ENCODE measurements at places on chromosomes 2 and 18.

DNA sequence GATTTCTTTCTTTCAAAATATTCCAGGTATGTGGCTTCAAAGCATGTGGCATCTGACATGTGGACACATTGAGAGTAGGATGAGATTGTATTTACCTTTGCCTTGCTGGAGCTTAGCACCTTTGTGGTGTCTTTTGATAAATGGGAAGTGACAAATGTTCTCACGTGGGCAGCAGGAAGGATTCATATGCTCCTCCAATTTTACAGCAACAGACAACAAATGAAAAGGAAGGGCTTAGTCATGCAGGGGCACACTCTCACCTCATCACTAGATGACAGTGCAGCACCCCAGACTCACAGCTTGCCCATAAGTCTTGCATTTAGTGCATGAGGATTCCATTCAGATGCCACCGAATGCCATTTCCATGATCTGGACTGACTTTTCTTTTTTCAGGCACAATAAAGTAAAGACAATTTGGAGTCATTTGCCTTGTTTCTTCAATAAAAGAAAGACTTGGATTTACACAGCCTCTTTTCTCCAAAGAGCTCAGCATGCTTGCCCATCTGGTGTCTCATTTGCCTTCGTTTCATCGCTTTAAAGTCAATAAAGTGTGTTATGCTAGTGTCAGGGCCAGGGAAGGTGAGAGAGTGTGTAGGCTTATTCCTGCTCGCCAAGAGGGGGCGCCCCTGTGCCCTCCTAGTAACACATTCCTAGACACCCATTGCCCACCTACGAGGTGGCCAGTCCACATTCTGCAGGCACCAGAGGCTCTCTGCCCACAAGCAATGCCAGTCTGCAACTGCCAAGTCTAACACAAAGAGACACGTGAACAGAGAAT lies 39.6 kb upstream of the DAPL1 start:
- DNase-seq: no peak

- no peak for DNase-seq
Observed at GRCh38 chr18:73458186-73458964, 590.6 kb upstream of the NETO1 start.

GRCh38 chr18:31610286-31611205 lies 18.9 kb downstream of the TTR start:
- peak; percentile 24 for DNase-seq

GRCh38 chr2:127637236-127637630 lies 8.7 kb upstream of the GPR17 start:
- no peak for DNase-seq

DNA sequence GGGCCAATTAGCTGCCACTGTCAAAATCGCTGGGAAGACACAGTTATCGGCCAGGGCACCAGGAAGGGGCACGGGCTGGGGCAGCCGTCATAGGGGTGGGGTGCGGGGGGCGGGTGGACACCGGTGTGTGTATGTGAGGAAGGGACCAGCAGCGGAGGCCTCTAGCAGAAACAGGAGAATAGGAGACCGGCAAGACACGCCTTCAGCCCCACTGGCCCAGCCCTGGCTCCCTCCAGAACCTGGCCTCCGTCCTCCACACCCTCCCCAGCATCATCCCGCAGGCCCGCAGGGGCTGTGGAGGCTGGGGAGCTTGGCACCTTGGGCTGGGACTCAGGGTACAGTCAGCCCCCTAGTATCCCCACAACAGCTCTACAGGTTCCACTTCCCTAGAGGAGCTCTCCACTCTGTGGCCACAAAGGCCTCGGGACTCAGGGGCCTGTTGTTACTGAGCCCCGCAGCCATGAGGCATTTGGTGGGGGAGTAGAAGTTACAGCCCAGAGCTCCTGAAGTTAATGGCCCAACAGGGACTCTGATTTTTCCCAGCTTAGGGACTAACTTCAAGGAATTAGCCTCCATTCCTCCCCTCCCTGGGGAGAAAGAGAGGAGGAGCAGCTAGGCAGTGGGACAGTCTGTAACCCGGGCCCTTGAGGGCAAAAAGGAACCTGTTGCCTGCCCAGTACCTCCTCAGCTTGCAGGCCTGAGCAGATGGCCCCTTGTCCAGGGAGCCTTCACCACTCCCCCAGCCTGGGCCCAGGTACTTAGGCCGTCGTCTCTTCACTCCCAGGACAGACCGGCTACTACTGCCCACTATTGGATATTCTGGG lies 19.9 kb downstream of the SH2D6 start:
- peak; percentile 31 for DNase-seq

- no peak for DNase-seq
Observed at GRCh38 chr2:204775766-204776165, 230.5 kb downstream of the PARD3B start.

GRCh38 chr2:12688091-12688490 lies 28.6 kb upstream of the TRIB2 start:
- DNase-seq: no peak

GRCh38 chr2:196284866-196285557 lies 113.6 kb upstream of the STK17B start:
- no peak for DNase-seq

- DNase-seq: no peak
Observed at GRCh38 chr18:9353596-9353995, 19.0 kb downstream of the TWSG1 start.

DNA sequence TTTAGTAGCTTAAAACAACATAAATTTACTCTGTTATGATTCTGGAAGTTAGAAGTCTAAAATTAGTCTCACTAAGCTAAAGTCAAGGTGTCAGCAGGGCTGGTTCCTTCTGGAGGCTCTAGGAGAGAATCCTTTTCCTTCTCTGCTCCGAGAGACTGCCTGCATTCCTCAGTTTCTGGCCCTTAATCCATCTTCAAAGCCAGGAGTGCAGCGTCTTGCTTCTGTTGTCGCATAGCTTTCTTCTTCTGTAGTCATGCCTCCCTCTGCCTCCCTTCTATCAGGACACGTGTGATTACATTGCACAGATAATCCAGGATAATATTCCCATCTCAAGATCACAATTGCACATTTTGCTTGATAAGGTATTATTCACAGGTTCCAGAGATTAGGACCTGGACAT lies 35.1 kb downstream of the DAPL1 start:
- no peak for DNase-seq

DNA sequence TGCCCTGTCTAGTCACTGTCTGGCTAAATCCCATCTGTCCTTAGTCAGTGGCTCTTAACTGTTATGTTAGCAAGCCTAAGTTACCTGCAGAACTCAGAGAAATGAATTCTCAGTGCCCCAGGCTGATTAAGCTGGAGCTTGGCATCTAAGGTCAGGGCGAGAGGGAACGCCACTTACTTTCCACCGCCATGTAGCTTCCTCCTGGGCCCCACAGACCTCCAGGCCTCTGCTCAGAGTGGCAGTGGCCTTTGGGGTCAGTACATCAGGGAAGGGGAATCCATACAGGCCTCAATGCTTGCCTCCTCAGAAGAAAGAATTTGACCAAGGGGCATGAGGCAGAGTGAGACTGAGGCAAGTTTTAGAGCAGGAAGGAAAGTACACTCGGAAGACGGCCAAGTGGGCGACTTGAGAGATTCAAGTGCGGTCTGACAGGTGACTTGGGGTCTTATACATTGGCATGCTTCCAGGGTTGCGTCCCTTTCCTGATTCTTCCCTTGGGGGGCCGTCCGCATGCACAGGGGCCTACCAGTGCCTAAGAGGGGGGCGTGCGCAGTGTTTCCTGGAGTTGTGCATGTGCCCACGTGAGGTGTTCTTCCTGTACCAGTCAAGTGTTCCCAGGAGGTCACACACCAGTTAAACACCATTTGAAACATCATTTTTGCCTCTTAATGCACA lies 64.1 kb downstream of the EMILIN2 start:
- no peak for DNase-seq

DNA sequence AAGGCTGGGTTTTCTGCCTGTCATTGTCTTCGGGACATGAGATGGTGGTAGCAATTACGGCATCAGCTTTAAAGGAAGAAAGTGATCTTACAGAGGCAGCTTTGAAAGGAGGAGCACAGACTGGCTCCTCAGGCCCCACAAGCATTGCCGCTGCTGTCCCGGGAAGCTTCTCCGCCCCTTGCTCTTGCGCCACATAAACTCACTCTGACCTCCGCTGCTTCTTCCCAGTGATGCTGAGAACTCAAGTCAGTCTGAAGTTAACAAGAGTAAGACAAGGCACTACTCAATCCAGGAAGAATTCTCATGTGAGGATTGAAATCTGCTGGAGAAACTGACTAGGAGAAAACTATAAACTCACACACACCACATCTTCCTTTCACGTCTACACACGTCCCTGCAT lies 112.4 kb upstream of the RIOK3 start:
- DNase-seq: no peak

Data from NCI-H1092 (cell line).